Stimulated activated CD4-positive, alpha-beta T cell treated with anti-CD3 and anti-CD28 coated beads, Interleukin-1b, Interleukin-23, amount 100 ng/mL, for 24 hours (primary cell): ENCODE measurements at places on chromosomes 12 and 14.

DNA sequence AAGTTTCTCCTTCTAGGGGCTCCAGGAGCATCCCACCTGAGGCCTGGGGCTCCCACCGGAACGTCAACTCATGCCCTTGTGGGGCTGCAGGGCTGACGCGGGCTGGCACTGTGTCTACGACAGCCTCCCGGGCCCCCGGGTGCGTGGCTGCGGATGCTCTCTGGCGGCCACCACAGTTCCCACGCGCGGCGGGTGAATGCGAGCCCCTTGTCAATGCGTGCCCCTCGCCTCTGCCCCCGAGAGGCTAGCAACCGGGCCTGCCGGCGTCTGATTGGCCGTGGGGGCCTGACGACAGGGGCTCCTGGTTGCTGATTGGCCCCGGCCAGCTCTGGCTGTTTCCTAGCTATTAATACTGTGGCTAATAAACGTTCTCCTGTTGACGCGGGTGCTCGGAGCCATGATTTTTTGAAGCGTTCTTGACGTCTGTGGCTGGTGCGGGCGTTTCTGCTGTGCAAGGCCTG lies 1.8 kb upstream of the MEG3 start:
- DNase-seq, result no peak

- no peak for DNase-seq
Observed at GRCh38 chr12:121570467-121571283, 10.1 kb downstream of the KDM2B start.

GRCh38 chr14:84404246-84404645 lies 1125.7 kb upstream of the FLRT2 start:
- DNase-seq, result no peak

DNA sequence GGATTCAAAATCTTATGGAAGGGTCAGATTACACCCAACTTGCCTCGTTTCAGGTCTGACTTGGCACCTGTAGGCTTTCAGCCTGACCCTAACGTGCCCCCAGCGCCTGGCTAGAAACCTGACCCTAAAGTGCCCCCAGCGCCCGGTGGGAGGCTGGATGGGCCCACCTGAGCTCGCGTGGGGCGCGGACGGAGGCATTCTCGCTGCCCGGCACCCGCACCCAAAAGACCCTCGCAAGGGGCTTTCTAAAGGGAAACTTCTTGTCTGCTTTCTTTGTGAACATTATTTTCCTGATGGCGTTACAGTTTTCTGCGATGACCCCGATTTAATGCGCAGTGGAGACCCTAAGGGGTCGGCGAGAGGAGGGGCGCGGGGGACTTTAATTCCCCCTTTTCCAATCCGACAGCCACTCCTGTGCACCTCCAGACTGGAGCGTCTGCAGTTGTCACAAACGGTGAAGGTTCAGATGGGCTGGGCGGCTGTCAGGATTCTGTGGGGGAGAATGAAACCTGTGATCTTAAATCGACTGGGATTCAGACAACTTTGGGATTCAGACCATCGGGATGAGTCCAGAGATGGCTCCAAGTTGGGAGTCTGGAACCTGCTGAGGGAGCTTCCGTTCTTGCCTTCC lies 751 bp upstream of the HRK start:
- no peak for DNase-seq

DNA sequence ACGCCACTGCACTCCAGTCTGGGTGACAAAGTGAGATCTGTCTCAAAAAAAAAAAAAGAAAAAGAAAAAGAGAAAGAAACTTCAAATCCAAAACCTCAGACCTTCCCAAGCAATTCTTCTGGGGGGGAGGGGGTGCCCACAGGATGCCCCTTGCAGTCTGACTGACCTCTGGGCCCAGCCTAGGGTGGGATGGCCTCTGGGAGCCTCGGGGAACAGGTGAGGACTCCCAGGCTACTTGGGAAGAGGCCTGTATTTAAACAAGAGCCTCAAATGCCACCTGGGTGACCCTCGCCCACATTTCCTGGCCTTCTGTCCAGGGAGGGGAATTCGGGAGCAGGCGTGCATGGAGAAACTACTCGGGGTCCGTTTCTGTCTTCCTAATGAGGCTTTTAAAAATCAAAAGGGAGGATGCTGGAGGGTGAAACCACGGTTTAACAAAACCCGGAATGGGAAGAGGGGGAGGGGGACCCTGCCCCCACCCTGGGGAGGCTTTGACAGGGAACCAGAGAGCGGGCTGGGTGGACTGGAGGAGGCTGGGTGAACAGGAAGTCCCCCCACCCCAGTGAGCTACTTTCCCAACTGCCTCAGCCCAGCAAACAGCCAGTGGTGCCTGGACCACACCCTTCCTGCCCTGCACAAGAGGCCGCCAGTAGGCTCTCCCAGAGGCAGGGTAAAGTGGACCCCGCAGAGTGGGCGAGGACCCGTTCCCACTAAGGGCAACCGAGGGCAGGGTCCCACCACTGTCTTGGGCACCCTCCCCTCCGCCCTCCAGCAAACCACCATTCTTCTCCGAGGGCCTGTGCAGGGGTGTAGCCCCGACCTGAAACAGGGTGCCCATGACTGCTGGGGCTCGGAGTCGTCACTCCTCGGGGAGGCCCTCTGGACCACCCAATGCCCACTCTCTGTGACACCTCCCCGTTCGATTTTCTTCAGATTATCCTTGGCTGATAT lies 1.5 kb upstream of the FBRSL1 start:
- DNase-seq, result no peak

DNA sequence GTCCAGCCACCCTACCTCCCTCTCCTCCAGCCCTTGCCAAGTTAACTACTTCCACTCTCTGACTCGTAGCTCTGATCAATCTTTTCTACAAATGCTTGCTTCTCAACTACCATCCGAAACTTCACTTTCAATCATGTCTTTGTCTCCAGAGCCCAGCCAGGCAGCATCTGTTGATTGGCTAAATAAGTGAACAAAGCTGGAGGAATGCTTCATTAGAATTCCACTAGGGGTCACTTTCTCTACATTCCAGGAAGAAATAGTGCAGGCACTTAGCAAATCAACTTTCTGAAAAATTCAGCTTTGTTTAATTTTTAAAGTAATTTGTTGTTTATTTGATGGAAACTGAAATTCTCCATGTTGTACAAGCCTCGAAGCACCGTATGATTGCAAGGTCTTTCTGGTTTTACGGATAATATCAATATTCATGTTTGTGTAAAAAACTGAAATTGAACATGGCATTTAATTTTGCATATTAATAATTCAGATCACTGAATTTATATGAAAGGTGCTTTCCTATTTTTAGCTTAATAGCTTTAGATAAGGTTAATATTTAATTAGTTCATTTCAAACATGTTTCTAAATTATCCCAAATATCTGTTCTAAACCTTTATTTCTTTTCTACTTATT lies 32.4 kb upstream of the HELB start:
- no peak for DNase-seq

DNA sequence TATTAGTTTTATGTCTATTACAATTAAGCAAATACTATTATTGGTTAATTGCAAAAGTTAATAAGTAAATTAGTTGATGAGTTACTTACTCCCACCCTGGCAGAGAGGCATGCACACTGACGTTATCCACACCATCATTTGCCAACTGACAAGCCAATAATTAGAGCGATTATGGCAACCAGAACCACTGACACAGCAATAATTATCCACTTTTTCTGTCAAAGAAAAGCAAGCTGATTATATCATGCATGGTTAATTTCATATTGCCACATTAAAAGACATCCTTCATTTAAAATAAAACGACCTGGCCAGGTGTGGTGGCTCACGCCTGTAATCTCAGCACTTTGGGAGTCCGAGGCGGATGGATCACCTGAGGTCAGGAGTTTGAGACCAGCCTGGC lies 43.1 kb downstream of the STX2 start:
- no peak for DNase-seq

DNA sequence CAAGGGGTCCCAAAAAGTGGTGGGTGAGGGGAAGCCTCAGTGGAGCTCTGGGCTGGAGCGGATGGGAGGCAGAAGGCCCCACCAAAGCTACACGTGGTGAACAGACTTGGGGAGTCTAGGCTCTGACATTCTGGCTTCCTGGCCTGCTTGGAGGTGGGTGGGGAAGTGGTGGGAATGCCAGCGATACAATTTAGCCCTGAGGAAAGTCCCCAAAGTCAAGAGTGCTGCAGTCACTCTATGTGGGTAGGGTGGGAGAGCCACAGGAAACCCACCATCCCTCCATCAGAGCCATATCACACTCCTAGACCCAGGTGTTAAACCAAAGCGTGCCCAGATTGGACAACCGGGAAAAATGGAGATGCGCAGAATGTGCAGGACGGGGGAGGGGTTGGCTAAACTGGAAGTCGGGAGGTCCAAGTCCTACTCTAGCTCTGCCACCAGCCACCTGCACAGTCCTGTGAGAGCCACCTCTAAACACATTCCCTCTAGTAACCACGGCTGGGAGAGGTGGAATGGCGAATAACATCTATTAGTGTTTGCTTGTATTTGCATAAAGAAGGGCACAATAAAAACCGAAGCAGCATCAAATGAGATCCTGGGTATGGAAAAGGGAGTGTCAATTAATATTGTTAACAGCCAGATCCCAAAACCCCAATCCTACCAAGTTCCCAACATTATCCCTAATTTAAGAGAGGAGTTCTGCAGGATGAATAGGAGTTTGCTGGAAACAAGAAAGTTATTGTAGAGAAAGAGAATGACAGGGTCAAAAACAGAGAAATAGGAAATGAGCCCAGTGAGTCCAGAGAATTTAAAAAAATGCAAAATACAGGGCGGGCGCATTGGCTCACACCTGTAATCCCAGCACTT lies 14.0 kb upstream of the CD9 start:
- DNase-seq, result no peak

- DNase-seq, result no peak
Observed at GRCh38 chr12:4300883-4301282, 20.1 kb upstream of the TIGAR start.

- DNase-seq, result no peak
Observed at GRCh38 chr14:102424923-102425322, 62.2 kb downstream of the TECPR2 start.

- DNase-seq, result no peak
Observed at GRCh38 chr12:62629413-62629812, 162.8 kb downstream of the MON2 start.

DNA sequence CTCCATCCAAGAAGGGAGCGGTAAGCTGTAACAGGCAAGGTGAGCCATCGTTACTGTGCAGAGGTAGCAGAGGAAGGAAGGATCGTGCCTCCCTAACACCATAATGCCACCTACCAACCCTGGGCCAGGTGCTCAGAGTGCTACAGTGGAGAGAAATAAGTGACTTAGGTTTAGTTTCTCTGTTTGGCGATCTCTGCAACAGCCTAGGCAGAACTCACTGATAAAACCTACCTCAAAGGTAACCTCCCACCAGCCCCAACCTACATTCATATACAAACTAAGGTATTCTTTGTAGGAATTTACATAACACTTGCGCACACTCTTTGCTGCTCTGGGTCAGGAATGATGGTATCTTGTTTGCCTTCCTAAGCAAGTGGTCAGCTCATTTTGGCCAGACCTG lies 93.4 kb upstream of the TMEM132D start:
- no peak for DNase-seq

DNA sequence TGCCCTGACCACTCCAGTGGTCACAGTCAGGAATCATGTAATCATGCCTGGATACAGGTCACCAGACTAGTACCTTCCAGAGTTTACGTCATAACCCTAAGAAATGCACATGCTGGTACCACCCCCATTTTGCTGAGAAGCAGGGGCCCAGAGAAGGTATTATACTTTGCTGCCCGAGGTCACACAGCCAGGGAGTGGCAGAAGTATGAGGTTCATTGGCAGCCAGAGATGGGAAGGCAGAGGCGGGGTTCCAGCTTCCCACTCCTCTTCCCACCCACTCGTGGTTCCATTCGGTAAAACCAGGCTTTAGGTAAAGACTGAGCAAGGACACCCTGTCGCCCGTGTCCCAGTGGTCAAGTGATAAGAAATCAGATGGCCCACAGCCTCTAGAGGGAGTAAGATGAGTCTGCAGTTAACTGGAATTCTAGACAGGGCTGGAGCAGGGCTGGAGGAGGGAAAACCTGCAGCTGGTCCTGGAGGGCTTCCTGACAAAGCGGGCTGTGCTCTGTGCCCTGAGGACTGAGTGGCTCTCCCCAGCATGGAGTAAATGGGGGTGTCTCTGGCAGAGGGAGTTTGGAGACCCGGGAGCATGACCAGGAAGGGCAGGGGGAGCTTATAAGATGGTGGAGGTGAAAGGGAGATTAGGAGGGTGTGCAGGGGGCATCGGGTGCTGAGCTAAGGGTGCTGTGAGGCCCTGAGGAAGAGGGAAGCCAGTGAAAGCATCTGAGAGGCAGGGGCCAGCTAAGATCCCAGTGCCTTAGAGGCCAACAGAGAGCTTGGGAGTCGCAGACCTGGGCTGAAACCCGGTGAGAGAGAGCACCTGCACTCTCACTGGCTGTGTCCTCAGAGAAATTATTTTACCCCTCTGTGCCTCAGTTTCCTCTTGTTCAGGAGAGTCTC lies 5.7 kb downstream of the FAM222A start:
- no peak for DNase-seq

DNA sequence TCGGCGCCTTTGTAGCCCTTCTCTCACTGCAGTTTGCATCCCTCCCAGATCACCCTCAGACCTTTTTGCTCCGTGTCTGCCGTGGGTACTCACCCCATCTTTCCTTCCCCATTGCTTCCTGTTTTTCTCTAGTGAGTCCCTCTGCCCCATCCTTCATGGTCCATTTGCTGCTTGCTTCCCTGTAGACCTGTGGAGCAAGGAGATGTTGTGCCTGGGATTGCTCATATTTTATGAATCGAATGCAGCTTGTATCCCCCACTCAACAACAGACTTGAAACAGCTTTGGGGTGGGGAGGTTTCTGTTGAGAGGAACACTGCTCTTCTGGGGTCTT lies 661 bp downstream of the DENR start:
- no peak for DNase-seq

- no peak for DNase-seq
Observed at GRCh38 chr14:60294411-60295069, 45.5 kb downstream of the PPM1A start.

DNA sequence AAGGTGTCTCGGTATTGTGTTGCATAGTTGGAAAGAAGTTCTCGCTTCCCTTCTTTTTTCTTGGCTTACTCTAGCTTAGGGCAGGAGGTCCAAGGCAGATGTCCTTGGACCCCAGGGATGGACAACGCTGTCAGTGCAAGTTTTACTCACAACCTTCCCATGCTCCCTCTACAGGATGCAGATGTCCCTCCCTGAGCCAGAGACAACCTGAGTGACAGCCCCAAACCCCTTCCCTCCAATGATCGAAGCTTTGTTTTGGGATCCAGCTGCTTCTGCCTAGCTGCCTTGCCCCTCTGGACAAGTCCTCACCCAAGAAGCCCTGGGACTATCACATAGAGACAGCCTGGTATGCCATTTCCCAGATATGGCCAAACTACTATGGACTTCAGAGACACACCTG lies 112.0 kb upstream of the RAP1B start:
- DNase-seq, result no peak

DNA sequence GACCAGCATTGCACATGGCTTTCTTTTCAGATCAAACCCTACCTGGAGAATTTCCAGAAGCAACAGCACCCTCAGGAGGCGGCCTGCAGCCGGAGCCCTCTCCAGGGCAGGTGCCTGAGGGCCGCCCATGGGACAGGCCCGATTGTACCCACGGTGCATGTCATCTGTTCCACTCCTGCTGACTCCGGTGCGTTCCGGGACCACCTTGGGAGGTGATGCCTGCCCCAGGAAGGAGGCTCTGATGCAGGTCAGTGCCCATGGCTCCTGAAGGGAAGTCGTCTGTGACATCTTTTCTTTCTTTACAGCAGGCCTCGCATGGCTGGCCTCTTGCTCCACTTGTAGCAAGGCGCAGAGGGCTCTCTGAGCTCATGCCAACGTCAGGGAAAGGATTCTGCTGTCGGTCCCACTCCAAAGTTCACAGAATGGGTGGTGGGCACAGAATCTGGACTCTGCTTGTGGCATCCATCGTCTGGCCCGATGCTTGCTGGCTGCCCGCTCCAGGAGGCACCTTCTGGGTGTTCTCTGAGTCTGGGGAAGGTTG lies 160.7 kb upstream of the RTL1 start:
- DNase-seq, result no peak
